Lung (tissue), 17 donors: ENCODE measurements at places on chromosomes 5 and 9.

GRCh38 chr5:2170761-2171160 lies 288.0 kb upstream of the IRX4 start:
- no peak overlapping the region for H3K4me3 ChIP-seq
- H3K4me1 ChIP-seq: peaks cover 3% of the 10 kb centered on the region
- no peaks in the 10 kb centered on the region for H3K36me3 ChIP-seq
- DNase-seq: no peak
- peaks cover 9% of the 10 kb centered on the region for H3K27me3 ChIP-seq
- no peak overlapping the region for H3K27ac ChIP-seq

DNA sequence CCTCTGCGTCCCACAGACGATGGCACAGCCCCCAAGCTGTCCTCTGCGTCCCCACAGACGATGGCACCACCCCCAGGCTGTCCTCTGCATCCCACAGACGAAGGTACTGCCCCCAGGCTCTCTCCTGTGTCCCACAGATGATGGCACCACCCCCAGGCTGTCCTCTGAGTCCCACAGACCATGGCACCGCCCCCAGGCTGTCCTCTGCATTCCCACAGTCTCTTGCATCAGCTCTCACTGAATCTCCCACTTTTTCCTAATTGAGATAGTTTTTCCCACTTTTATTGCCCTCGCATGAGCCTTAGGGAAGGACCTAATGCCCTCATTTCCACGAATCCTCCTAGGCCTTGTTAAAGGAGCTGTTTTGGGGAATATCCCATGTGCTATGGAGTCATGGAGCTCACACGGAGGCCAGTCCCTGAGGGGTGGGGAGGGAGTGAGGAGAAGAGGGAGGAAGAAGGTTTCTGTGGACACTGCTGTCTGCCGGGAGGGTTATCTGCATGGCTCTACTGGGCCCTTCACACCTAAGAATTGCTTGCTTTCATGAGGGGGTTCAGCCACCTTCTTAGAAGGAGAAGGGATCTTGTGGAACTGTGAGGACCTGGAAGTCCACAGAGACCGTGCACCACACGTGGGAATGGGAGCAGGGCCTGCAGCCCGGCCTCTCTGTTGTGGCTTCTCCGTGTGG lies 58.2 kb upstream of the PTCH1 start:
- no peak for DNase-seq
- H3K27me3 ChIP-seq: no peaks in the 10 kb centered on the region
- no peak overlapping the region for H3K4me3 ChIP-seq

DNA sequence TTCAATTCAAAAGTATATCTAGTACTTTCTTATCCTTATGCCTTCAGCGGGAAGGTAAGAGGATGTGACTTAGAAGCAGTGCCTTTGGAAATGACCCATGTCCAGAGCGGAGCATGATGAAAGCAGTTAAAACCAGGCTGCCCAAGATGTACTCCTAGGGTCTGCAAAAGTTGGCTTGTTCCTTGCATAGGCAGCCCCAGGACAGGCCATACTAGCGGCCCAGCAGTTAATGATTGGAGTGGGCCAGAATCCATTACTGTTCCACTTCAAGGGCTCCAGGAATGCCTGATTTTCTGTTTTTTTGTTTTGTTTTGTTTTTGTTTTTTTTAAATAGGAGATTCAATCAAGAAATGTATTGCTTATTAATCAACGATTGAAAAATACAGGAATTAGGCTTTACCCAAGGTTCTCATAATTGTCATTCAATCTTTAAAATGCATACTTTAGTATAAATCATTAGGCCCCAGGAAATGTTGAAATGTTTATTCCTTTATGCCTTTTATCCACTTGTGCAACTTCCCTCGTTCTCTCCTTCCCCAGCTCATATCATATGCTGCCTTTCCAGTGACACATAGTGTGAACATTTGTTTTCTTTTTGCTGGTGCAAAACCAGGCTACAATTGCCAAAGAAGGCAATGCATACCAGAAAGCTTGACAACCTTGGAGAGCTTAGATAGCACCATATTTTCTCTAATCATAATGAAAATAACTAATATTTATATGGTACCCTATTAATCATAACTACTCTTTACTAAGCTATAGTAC lies 190.8 kb downstream of the ARHGEF28 start:
- DNase-seq: peak; percentile 64
- no peaks in the 10 kb centered on the region for H3K4me1 ChIP-seq
- no peak overlapping the region for H3K4me3 ChIP-seq
- no peaks in the 10 kb centered on the region for H3K36me3 ChIP-seq

DNA sequence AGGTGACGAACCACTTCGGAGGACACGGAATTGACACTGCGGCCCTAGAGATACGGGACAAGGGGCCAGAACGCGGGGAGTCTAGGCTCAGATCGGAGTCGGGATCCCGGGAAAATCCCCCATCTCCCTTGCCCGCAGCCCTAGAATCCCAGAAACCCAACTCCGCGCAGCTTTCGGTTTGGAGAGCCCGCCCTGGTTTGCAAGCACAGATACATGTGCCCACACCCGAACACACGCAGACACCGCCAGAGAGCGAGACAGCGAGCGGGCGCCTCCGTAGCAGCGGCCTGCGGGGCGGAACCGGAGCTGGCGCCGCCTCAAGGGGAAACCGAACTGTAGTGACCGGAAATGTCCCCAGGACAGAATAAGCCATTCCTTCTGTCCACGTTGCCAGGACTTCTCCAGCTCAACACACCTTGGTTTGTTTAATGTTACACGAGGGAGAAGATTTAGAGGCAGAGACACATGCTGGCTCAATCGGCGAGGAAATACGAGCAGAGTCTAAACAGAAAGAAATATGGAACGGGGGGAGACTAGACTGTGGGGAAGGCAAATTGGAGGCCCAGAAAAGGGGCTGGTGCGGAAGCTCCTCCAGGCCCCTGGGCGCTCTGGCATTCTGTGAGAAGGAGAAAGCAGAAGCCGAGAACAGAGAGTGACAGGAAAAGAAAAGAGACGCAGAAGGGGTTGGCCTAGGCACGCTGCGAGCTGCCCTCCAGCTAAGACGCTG lies 2.9 kb upstream of the PAX5 start:
- H3K36me3 ChIP-seq: no peaks in the 10 kb centered on the region
- DNase-seq: peak; percentile 53
- no peak overlapping the region for H3K27ac ChIP-seq
- peak overlapping the region; percentile 48 for H3K4me3 ChIP-seq
- peaks cover 12% of the 10 kb centered on the region for H3K4me1 ChIP-seq

DNA sequence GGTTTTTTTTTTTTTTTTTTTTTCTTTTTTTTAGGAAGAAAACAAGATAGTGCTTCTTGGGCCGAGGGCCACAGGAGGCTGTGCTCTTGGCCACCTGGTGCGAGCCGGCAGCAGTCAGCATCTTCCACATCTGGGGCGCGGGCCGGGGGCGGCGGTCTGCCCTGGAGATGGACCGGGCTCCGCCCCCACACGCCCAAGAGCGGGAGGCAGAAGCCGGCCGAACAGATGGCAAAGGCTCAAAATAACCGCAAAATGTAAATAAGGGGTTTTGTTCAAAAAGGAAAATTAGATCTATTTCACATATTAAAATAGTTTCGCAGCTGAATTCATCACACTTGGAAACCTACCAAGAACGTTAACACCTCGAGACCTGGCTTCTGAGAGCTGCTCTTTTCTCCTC lies 51.5 kb upstream of the UBAC1 start:
- peak overlapping the region; percentile 62 for H3K27ac ChIP-seq
- no peak for DNase-seq
- H3K27me3 ChIP-seq: no peaks in the 10 kb centered on the region
- peaks cover 36% of the 10 kb centered on the region for H3K4me1 ChIP-seq
- H3K36me3 ChIP-seq: no peaks in the 10 kb centered on the region

DNA sequence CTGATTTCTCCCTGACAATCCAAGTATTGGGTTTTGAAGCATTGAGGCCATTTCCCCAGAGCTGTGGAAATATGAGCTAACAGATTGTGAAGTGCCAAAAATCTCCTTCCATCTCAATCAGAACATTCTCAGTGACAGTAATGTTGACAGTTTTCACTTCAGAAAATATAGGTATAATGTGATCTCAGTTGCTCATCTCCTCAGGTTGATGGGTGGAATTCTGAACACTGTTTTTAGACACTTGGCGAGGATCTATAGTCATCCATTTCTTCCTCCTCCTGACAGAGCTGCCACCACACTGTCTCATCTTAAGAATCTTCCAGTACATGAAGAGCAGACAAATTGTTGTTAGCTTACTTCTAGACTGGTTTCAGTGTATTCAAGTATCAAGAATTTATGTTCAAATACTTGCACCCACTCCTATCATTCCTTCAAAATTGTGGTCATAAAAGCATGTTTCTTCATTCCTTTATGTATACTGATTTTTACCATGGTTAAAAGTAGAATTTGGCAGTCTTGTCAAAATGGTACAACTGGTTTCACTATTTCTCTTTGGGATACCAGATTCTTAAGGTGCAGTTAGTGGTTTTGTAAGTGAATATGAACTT lies 199.7 kb upstream of the TLE4 start:
- H3K27ac ChIP-seq: no peak overlapping the region
- H3K27me3 ChIP-seq: no peaks in the 10 kb centered on the region

DNA sequence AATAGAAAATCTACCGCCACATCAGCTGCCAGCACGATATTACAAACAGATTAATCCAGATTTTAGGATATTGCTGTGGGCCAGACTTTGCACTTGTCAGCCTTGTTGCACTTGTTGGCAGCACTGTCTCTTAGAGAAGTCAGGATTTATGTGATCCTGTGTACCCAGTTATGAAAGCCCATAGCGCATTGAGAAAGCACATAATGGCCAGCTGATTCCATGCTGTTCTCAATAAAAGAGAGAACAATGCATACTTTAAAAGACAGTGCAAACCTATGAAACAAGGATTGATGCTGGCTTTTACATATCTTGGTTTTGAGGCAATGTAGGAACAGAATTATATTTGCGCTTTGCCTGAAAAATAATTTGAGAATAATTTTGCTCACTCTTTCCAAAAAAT lies 140.8 kb downstream of the CEP120 start:
- no peaks in the 10 kb centered on the region for H3K36me3 ChIP-seq
- DNase-seq: no peak
- no peaks in the 10 kb centered on the region for H3K27me3 ChIP-seq
- no peak overlapping the region for H3K4me3 ChIP-seq
- peaks cover 8% of the 10 kb centered on the region for H3K4me1 ChIP-seq

DNA sequence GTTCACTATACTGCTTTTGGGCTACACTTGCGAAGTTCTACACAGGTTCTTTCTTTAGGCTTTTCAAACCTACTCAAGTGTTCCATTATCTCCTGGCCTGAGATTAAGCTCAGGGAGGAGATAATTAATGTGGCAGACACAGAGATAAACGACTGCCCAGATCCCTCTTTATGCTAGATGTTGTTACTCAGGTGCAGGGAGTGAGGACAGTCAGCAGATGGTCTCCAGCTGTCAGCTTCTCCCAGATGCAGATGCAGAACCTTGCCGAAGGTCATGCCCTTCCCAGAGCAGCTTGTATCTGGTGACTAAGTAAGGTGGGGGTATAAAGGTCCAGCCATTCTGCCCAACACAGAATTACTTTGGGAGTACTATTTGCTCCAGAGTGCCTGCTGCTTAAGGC lies 166.2 kb downstream of the ZNF462 start:
- no peaks in the 10 kb centered on the region for H3K4me1 ChIP-seq
- H3K36me3 ChIP-seq: no peaks in the 10 kb centered on the region
- no peaks in the 10 kb centered on the region for H3K27me3 ChIP-seq

- no peak overlapping the region for H3K27ac ChIP-seq
- H3K27me3 ChIP-seq: no peaks in the 10 kb centered on the region
- H3K4me3 ChIP-seq: no peak overlapping the region
Measured at GRCh38 chr9:130158001-130158400, 14.2 kb upstream of the NCS1 start.

DNA sequence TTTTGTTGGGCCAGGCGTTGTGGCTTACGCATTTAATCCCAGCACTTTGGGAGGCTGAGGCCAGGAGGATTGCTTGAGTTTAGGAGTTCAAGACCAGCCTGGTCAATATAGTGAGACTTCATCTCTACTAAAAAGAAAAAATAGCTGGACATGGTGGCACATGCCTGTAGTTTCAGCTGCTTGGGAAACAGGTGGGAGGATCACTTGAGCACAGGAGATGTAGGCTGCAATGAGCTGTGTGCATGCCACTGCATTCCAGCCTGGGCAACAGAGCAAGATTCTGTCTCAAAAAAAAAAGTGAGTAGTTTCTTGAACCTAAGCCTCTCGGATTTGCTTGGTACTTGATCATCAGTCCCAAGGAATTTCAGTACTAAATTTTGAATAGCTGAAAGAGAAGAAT lies 26.9 kb downstream of the G3BP1 start:
- peaks cover 28% of the 10 kb centered on the region for H3K36me3 ChIP-seq
- no peak overlapping the region for H3K4me3 ChIP-seq
- H3K27me3 ChIP-seq: no peaks in the 10 kb centered on the region
- no peaks in the 10 kb centered on the region for H3K4me1 ChIP-seq

DNA sequence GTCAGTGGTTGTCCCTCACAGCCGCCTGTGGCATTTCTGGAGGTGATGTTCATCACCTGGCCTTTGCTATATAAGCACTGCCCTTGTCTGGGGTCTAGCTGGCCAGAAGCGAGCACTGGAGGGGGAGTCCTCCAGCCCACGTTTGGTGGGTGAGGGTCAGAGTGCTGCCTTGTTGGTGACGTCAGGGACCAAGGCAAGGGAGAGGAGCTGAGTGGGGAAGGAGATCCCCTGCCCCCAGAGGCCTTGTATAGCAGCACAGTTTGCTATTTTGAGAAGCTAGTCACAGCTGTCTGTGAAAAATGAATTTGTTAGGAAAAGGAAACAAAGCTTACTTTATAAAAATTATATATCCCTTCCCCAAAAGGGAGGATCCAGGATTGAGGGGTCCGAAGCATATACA lies 49.8 kb downstream of the SYK start:
- no peak overlapping the region for H3K27ac ChIP-seq
- peaks cover 2% of the 10 kb centered on the region for H3K4me1 ChIP-seq
- H3K27me3 ChIP-seq: no peaks in the 10 kb centered on the region
- no peaks in the 10 kb centered on the region for H3K36me3 ChIP-seq

GRCh38 chr9:93669958-93670207 lies 93.5 kb downstream of the PHF2 start:
- H3K36me3 ChIP-seq: peaks cover 19% of the 10 kb centered on the region
- H3K27ac ChIP-seq: no peak overlapping the region
- DNase-seq: peak; percentile 15
- H3K4me1 ChIP-seq: no peaks in the 10 kb centered on the region

GRCh38 chr9:129604766-129605163 lies 16.1 kb downstream of the C9orf50 start:
- H3K27me3 ChIP-seq: no peaks in the 10 kb centered on the region
- no peaks in the 10 kb centered on the region for H3K36me3 ChIP-seq
- no peak overlapping the region for H3K4me3 ChIP-seq
- H3K27ac ChIP-seq: no peak overlapping the region

DNA sequence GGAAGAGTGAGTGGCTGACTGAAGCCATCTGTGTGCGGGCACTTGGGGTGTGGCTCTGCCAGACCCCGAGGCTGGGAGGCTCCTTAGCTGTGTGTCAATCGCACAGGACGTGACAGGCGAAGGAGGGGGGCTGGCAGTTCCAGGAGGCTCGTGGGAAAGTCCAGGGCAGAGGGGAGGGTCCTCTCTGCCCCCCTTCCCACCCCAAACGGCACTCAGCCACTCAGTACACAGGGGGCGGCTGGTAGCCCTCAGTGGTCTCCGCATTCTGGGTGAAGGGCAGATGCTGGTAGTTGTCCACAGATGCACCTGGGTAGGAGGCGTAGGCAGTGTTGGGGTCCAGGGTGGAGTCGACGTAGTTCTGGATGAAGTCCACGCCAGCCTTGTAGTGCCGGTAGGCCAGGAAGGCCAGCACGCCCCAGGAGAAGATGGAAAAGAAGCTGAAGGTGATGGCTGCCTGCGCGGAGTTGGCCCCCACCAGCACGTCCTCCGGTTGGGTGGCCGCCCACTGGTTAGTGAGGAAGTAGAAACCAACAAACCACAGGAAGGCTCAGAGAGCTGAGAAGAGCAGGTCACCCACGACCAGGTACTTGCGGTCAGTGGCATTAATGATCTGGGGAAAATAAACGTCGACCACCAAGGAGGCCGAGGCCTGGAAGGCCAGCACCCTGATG lies 85.4 kb upstream of the CEP78 start:
- H3K27ac ChIP-seq: no peak overlapping the region
- DNase-seq: no peak
- H3K4me3 ChIP-seq: no peak overlapping the region
